CD4-positive, alpha-beta T cell treated with Interleukin-17A for 1 hour (primary cell): ENCODE measurements at places on chromosomes 16 and 17.
A peak's percentile ranks its signal among the peaks of the same experiment; 100 is the strongest.

DNA sequence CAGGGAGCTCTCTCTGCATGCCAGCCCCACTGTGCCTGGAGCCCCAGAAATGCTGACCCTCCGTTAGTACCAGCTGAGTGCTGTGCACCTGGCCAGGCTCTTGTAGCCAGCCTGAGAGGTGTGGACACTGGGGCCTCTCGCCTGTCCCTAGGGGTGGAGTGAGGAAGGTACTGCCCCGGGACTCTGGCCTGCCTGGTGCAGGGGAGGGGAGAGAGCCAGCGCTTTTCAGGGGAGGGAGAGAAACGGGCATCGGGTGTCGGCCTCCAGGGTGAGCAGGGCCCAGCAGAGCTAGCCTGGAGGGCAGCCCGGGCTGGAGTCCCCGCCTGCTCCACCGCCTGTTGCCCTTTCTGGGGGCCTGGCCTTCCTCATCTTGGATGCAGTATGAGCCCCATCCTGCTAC lies 13.1 kb downstream of the MAP2K3 start:
- DNase-seq, result no peak

- DNase-seq, result no peak
Measured at GRCh38 chr17:58605470-58605869, 86.4 kb downstream of the TEX14 start.

GRCh38 chr16:67719778-67720144 lies 645 bp upstream of the GFOD2 start:
- DNase-seq, result no peak

DNA sequence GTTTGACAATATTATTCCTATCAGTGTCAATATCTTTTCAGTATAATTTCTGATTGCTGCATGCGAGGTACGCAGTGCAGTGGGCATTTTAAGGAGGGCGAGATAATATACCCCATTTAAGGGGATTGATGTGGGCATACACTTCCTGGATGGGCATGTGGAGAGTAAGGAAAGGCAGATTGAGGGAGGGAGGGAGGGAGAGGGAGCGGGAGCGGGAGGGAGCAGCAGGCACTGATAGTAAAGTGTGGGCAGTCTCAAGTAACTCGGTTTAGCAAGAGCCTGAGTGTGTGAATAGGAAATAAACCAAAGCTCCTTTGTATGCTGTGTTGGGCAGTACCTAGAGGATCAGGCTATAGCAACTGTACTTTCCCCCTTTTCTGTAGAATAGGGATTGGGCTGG lies 5.1 kb downstream of the BPTF start:
- DNase-seq, result no peak

DNA sequence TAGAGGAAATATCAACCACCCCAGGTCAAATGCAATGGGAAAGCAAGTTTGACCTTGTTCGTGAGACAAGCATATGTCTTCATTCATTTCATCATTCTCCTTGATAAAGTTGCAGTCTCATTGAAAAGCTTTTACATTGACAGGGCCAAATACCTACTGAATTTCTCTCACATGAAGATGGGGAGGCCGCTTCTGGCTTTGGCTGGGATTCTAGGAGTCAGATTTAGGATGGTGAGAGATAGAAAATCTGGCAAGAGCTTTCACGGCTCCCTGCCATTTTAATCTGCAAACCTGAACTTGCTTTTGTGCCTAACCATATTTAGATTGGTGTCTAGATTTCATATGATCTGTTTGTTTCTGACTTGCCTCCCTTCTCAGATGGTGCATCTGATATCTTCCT lies 88.0 kb downstream of the TMEM100 start:
- no peak for DNase-seq

GRCh38 chr17:72772331-72772821 lies 320.1 kb downstream of the SLC39A11 start:
- no peak for DNase-seq

GRCh38 chr17:67216578-67217320 lies 28.2 kb downstream of the HELZ start:
- no peak for DNase-seq

DNA sequence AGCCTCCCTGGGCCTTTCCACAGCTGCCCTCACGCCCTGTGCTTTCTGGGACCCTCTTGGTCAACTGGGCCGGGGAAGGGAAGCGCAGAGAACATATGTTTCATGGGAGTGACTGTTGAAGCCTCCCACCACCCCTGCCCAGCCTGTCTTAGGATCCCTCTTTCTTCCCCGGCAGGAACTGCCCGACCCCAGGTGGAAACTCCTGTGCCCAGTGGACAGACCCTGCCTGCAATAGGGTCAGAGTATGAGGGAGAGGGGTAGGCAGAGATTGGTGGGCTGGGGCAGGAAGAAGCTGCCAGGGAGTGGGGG lies 10.5 kb downstream of the HEXIM2 start:
- DNase-seq, result no peak

- DNase-seq, result no peak
Measured at GRCh38 chr17:75568412-75569255, 19.0 kb upstream of the MYO15B start.

GRCh38 chr16:89931964-89932363 lies 8.8 kb downstream of the TUBB3 start:
- no peak for DNase-seq

DNA sequence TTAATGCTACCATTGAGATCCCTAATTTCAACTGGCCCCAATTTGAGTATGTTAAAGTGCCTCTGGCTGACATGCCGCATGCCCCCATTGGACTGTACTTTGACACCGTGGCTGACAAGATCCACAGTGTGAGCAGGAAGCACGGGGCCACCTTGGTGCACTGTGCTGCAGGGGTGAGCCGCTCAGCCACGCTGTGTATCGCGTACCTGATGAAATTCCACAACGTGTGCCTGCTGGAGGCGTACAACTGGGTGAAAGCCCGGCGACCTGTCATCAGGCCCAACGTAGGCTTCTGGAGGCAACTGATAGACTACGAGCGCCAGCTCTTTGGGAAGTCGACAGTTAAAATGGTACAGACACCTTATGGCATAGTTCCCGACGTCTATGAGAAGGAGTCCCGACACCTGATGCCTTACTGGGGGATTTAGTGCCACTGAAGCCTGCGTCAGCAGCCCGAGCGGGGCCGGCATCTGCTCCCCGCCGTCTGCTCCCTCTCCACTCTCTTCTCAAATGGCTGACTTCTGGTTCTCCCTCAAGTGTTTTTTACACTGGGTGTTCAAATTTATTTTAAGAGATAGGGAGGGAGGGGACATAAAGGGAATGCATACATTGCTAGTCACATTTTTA lies 22.9 kb downstream of the DUSP14 start:
- DNase-seq, result no peak

- no peak for DNase-seq
Measured at GRCh38 chr17:3890082-3890877, 2.6 kb downstream of the CAMKK1 start.

GRCh38 chr17:33438578-33438977 lies 145.5 kb upstream of the ASIC2 start:
- DNase-seq, result no peak

DNA sequence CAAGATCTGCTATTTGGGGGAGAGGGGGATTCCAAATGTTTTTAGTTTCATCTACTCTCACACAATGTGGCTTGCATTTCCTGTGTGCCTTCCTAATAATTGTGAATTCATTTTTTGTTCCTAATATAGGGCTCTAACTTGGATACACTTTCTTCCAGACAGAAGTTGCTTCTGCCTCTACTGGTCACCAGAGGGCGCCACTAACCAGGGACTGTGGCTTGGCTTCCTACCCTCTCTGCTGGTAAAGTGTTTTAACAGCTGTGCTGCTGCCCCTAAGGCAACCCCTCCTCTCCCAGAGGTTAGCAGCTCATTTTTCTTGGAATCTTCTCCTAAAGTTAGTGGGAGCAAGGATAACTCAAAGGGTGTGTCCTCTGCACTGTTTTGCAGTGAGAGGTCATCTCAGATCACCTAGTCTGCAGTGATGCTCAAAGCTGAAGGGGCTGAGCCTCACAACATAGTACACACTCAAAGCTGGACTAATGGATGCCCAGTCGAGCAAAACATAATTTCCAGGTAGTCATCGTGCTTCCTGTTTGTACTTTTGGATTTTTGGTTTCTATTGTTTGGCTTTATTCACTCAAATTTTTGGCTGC lies 5.0 kb upstream of the PRSS54 start:
- DNase-seq, result peak; percentile 9

- no peak for DNase-seq
Measured at GRCh38 chr16:70588565-70588964, 57.8 kb upstream of the IL34 start.

GRCh38 chr17:45940826-45941225 lies 46.5 kb downstream of the MAPT start:
- DNase-seq, result no peak

DNA sequence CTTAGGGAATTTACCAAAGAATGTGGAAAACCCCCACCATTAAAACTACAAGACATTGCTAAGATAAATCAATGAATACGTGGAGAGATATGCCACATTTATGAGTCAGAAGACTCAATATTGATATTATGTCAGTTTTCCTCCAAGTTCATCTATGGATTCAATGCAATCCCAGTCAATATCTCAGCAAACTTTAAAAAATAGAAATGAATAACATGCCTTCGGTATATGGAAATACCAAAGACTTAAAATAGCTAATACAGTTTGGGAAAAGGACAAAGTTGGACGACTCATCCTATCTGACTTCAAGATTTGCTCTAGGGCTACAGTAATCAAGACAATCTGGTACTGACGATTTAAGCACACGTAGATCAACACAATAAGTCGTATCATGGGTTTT lies 31.2 kb downstream of the PIK3R5 start:
- no peak for DNase-seq
